Activated CD8-positive, alpha-beta T cell treated with anti-CD3 and anti-CD28 coated beads for 36 hours (primary cell): ENCODE measurements at places on chromosomes 7 and 10. TPM values are rescaled to one million over a fixed set of nuclear protein-coding genes. Genes with fewer than 3 reads are reported as not detected.

FAM25A gene
- not detected for total RNA-seq

IDI2 gene
- not detected for total RNA-seq

DNA sequence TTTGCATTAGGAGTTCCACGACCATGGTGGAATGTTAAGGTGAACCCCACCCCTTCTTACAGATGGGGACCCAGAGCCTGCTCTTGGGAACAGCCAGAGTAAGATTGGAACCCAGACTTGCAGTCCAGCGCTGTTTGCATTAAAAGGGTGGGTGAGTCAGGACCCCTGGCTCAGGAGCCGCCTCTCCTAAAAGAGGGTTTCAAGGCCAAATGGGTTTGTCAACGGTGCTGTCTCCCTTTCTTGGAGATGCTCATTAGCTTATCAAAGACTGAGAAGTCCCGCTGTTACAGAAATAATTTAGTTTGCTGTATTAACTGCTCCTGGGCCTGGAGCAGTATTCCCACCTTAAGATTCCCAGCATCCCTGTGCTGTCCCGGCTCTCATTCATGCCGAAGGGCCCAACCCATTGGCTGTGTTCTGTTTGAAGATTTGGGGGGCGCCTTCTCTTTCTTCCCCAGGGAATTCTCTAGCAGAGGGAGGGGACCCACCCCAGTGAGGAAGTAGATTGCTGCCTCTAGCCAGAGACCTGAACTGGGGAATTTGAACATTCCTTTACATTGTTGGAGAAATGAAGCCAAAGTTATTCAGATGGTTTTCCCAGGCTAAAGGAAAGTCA, 1.8 kb downstream of the MARVELD1 start:
- no peak for DNase-seq

GRCh38 chr10:104088239-104088638, 2.6 kb upstream of the COL17A1 start:
- DNase-seq = no peak

DNA sequence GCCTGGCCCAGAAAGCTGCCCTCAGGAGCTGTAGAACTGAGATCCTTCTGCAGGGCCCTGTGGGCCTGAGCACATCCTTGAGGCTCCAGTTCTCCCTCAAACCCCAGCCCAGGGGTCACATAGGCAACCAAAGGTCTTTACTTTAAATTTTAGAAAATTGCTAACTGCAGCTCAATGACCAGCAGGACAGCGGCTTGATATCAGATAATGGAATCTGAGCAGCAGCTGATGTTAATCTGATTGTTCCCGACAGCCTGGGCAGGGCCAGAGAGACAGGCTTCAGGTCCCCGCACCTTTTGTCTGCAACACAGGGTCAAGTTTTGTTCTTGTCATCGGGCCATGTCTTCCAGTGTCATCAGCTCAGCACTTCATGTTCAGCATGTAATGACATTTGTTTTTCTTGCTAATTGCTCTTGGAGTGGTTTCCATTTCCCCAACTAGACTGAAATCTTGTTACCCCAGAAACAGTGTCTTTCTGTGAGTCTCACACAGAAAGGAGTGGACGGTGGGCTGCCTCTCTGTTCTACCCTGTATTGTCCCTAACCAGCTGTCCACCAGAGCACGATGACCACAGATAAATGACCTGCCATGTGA, 91.0 kb downstream of the PAXIP1 start:
- DNase-seq = no peak
